ENCODE measurements at places on chromosomes 5 and 9. TPM values are rescaled to one million over a fixed set of nuclear protein-coding genes. Genes with fewer than 3 reads are reported as not detected.

- no peak for DNase-seq
Observed at GRCh38 chr5:128329386-128329939, 208.6 kb downstream of the FBN2 start.

DNA sequence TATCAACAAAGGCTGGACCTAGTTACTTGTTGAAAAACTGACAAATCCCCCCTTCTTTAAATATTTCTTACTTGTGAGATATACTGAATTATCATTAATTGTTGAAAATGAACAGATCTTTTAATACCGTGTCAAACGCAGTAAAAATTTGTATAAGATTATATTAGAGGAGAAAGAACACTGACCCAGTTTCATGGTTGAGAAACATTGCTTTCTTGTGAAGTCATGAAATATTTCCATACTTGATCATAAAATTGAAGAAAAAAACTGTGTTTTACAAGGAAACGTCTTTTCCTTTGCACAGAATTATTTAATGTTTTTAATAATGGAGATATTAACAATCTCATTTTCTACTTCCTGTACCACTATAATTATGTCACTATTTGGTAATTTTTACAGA lies 45.8 kb downstream of the MOCS2 start:
- no peak for DNase-seq

DNA sequence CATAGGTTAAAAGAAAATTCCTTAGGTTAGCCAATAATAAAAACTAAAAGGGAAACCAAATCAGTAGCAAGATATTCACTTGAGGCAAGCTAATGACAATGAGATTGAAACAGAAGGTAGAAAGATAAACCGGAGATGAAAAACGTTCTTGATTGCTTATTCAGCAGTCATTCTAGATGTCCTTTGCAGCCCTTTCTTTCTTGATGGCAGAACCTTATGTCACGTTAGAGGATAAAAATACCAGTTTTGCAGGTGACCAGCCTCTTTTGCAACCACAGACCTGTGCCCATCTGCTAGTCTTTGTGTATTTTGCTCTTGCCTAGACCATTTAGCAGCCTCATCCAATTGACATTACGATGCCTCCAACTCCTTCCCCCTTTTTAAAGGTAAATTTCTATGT lies 337.8 kb downstream of the DMAC1 start:
- DNase-seq = no peak

DNA sequence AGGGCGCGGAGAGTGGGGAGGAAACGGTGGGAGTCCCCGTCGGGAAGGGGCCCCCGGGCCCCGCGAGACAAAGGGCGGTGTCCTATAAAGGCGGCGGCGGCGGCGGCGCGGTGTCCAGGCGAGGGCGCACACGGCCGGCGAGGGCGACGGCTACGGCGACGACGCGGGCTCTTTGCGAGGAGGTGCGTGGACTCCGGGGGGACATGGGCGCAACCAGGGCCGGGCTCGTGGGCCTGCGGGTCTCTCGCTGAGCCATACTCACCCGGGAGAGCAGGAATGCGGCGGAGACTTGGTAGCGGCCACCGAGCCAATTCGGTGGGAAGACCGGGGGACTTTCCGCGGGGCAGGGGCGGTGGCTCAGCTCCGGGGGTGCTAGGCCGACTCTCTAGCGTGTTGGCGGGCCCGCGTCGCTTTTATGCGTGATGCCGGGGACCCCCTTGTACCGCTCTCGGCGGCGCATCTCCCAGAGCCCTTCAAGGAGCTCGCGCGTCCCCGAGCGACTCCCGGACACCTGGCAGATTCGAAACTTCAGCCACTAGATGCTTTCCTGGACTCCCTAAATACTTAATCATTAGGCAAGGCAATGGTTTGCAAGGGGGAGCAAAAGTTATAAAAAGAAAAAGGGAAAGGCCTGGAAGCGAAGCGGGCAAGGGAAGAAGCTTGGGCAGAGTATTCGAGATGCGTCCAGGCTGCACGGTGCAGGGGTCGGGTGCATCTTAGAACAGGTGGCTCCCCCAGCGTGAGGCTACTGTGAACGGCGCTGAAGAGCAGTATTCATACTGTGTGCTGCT lies 5.9 kb upstream of the TAL2 start:
- DNase-seq = no peak

GRCh38 chr9:75065510-75065909 lies 22.4 kb downstream of the NMRK1 start:
- DNase-seq = no peak

DNA sequence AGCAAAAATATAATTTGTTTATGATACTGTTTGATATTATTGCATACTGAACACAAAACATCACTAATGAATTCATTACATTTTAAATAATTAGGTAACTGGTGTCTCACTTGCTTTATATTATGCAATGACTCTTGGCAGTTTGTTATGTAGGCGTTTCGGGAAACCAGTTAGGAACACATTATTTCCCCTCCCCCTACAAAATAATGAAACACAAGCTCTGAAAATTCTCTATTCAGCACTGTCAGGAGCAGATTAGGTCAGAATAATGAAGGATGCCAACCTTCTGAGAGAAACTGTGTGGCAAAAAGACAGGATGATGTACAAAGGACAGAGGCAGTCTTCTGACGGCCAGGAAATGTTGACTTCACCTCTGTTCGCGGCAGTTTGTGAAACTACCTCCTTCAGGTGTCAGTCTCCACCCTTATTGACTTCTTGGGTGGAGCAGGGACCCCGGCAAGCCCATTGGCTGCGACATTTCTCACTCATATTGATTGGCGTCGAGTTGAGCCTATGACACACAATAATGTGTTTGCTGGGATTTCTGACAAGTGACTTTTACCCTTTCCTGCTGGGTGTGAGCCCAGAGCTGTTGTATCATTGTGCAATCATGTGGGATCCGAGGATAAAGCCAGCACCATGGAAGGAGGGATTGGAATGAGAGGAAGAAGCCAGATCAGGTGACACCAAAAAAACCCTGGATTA lies 33.9 kb downstream of the SH3PXD2B start:
- DNase-seq = peak; percentile 78

- DNase-seq = no peak
Observed at GRCh38 chr9:129415942-129416651, 204.8 kb downstream of the C9orf50 start.

GRCh38 chr5:94080390-94080789 lies 339.0 kb upstream of the POU5F2 start:
- DNase-seq = no peak

DNA sequence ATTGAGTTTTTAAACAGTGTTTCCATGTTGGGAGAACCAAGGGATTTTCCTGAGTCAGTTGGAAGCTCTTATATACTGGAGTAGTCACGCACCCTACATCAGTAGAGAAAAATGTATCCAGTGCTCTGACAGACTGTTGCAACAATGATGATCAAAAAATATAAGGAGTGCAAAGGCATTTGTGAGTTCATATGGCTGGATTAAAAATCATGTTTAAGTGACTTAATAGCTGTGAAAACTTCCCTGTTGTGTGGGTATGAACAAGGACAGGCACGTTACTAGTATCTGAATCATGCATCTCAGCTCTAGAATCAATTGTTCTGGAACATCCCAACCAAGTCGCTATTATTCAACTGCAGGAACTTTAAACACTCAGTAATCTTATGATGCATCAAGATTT lies 229.7 kb downstream of the ROR2 start:
- no peak for DNase-seq

DNA sequence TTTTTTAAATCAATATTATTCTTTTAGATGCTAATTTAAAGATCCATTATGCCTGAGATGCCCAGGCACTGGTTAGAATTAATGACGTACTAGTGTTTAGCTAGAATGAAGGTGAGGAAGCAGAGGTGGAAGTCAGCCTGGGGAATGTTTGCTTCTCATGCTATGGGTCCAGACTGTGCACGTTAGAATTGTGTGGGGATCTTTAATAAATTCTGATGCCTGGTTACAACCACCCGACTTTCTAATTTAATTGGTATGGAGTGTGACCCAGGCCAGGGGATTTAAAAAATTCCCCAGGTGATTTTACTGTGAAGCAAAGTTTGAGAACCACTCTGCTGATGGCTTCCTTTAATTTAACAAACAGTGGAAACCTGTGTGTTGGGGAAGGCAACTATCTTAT lies 111.1 kb downstream of the DOCK2 start:
- DNase-seq = no peak

- peak; percentile 98 for DNase-seq
Observed at GRCh38 chr9:32526041-32526706, at the start of gene RIGI. RIGI (minus strand) TSS chr9:32526196; CDS start chr9:32526166, 30 bp downstream.

DNA sequence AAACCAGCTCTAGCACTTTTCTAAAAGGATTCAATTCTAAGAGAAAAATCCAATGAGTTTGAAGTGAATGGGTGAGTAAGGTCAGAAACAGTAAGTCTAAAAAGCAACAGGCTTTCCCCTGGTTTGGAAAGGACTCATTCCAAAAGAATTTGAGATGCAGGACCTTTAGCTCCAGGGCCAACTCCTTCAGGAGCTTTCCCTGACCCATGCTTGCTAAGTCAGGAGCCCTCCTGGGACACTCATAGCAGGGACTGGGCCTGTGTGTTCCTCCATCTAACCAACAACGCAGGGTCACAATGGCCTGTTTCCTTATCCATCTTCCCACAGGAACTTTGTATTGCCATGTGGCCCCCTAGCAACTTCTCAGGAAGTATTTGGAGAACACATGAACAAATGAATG lies 198.8 kb downstream of the FRMD3 start:
- DNase-seq = no peak

DNA sequence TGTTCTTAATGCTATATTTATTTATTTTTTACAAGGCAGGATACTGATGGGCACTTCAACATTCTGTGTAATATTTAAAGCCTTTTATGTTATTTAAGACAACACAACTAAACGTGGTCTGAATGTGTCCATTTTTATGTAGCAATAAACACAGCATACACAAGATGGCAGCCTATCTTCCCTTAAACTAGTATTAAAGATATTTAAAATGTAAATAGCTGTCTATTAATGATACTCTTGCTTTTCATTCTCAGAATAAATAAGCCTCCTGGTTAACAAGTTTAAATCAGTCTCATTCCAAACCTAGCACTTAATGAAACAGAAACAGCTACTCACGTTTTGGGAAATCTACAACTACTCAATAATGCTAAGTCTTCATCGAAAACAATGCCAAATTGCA lies 315.7 kb downstream of the MCTP1 start:
- no peak for DNase-seq

DNA sequence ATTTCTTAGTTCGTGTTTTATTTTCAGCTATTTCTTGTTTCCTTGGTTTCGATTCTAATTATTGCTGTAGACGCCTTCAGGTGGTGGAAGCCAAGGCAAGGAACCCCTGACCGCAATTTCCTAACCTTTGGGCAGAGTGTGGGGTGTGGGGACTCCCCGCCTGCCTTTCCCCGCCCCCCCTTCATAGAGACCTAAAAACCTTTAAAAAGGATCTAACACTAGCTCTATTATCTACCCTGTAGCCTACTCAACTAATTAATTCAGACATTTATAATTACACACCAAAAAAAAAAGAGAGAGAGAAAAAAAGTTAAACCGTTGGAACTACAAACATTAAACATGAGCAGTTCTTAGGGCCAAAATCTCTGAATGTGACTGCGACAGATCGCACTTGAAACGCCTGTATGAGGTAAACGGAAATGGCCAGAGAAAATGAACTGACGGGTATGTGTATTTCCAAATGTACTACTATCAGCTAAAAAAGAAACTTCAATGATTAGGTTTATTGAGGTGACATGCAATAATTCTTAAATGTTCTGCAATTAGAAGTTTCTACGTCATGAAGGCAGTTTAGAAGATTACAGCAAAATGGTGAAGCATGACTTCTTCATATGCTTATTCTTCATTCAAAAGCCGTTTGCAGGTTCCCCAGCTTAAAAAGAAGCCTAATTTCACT lies 19.0 kb upstream of the FER start:
- no peak for DNase-seq

DNA sequence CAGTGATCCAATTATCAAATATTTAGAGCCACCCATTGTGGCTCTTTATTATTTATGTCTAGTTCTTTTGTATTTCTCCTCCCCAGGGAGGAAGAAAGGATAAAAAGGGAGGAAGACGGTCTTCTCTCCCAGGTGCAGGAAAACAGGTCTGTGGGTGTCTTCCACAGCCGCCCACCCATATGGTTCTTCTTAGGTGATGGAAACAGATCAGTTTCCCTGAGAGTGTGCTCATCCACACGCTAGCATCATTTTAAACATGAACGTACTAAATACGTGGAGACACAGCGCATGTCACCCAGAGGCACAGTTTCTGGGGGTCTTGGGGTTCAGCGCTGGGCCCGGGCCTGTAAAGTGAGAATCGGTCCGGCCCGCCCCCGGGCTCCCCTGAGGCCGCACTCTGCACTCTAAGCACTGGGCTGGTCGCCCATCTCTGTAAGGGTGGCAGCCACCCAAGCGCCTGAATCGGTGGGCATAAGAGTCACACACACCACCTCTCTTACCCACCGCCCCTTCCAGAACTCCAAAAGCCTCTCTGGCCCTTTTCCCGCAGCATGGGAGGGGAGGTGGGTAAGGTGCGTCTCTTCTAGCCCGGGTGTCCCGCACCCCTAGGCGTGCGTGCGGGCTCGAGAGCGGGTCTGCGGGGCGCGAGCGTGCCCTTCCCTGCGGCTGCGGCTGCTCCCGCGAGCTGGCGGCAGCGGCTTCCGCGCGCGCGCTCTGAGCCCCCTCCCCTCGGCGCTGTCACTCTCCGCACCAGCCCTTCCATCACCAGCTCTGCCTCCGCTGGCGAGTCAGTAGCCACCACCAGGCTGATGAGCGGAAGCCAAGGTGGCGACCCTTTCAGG lies 1.3 kb downstream of the PTCH1 start:
- peak; percentile 38 for DNase-seq

DNA sequence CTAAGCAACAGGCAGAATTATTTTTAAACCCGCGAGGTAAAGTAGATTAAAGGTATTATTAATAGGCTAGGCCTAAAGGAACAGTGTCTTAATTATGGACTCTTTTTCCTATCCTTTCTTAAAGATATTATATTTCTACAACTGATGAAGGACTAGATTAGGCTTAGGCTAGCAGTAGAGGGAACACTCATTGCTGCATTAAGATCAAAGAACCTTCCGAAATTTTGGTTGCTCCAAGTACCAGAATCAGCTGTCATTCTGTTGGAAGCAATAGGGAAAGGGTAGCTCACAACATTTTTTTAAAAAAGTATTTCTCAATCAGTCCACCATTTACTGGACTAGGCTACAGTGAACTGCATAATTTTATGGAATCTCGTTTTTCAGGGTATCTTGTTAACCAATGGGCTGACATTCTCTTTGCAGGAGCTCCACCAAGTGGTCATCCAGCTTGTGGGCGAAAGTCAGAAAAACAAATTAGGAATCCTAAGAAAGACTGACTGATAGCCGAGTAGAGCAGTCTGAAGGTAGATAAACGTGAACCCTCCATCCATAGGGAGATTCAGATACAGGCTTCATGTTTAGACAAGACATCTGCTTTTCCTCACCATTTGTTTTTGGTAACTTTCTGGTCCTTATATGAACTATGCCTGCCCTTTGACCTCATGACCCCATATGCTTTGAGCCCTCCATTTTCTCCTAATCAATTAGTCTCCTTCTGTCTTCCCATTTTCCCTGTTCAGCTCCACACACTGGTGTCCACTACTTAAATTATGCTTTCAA lies 103.6 kb upstream of the CHD1 start:
- peak; percentile 59 for DNase-seq

The RFESD gene
- 0.84 TPM for total RNA-seq

The ADAMTSL1 gene
- total RNA-seq = 18.9 TPM

The RASGRF2 gene
- total RNA-seq = 1.2 TPM

The C5orf58 gene
- total RNA-seq = not detected

The CARD9 gene
- 0.52 TPM for total RNA-seq

The LEAP2 gene
- 10.7 TPM for total RNA-seq

The IGIP gene
- 9.3 TPM for total RNA-seq

The FRMD3 gene
- 23.8 TPM for total RNA-seq

The FAM221B gene
- 0.28 TPM for total RNA-seq

The GBGT1 gene
- total RNA-seq = 5.5 TPM

The ZNF484 gene
- total RNA-seq = 6.0 TPM

The PDGFRB gene
- total RNA-seq = 14.2 TPM

The ANKDD1B gene
- 8.6 TPM for total RNA-seq

The CSF1R gene
- 6.9 TPM for total RNA-seq

The GRM6 gene
- not detected for total RNA-seq

The PCDHA3 gene
- total RNA-seq = 0.28 TPM

The GAPT gene
- total RNA-seq = 0.70 TPM
